ENCODE measurements at places on chromosomes 7 and 10. TPM values are rescaled to one million over a fixed set of nuclear protein-coding genes. Genes with fewer than 3 reads are reported as not detected.

GRCh38 chr10:96685306-96685705 is 35.0 kb downstream of the PIK3AP1 start:
- H3K27ac ChIP-seq = no peak overlapping the region
- no peak for DNase-seq
- H3K36me3 ChIP-seq = no peaks in the 10 kb centered on the region
- no peak overlapping the region for H3K4me3 ChIP-seq
- no peaks in the 10 kb centered on the region for H3K27me3 ChIP-seq

- no peaks in the 10 kb centered on the region for H3K27me3 ChIP-seq
- H3K36me3 ChIP-seq = no peaks in the 10 kb centered on the region
Measured at GRCh38 chr10:30233186-30233959, 115.7 kb downstream of the MTPAP start.

GRCh38 chr7:157389951-157390730 is 53.3 kb downstream of the DNAJB6 start:
- H3K4me1 ChIP-seq = peaks cover 21% of the 10 kb centered on the region
- peaks cover 42% of the 10 kb centered on the region for H3K36me3 ChIP-seq
- DNase-seq = no peak

PRPS1L1 gene
- not detected for polyA plus RNA-seq

- H3K27me3 ChIP-seq = no peaks in the 10 kb centered on the region
- no peak overlapping the region for H3K27ac ChIP-seq
- peaks cover 5% of the 10 kb centered on the region for H3K36me3 ChIP-seq
- no peak for DNase-seq
Measured at GRCh38 chr10:133401981-133402725, 8.2 kb downstream of the MTG1 start.

DNA sequence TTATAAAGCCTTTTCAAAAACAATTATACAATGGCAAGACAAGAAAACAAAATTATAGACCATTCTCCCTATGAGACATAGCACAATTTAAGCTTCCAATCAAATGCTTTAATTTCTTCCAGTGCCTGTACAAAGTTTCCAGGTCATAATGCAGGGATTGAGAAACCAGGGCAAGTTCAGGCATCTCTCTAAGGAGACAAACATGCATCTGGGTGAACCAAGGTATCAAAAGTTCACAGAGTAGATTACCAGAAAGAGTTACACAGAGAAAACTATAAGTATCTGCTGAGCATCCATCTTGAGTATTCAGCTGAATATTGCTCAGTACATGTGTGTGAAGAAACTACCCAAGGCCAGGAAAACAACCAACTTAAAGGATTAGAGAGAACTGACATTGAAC is 89.1 kb downstream of the COL28A1 start:
- H3K4me3 ChIP-seq = no peak overlapping the region
- H3K36me3 ChIP-seq = no peaks in the 10 kb centered on the region
- no peak for DNase-seq
- H3K27me3 ChIP-seq = no peaks in the 10 kb centered on the region
- H3K27ac ChIP-seq = no peak overlapping the region

DNA sequence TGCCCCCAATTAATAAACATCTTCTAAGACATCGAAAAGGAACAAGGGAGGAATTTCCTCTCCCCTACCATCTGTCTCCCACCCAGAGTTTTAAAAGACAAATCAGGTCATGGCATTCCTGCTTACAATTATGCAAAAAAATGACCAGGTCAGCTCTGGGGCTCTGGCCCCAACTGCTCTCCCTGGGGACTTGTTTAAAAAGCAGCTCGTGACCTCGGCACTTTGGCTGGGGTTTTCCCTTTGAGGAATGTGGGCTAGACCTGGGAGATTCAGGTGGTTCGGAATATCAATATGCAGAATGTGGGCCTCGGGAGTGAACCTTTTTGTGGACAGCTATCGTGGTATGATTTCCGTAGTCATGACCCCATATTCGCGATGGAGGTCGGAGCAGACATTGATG is 648 bp upstream of the RADIL start:
- no peak overlapping the region for H3K4me3 ChIP-seq
- no peaks in the 10 kb centered on the region for H3K36me3 ChIP-seq
- H3K27me3 ChIP-seq = peaks cover 14% of the 10 kb centered on the region
- H3K27ac ChIP-seq = peak overlapping the region; percentile 83

- no peaks in the 10 kb centered on the region for H3K27me3 ChIP-seq
- no peak overlapping the region for H3K4me3 ChIP-seq
- no peaks in the 10 kb centered on the region for H3K4me1 ChIP-seq
Measured at GRCh38 chr7:116652793-116653192, 19.2 kb upstream of the MET start.

DNA sequence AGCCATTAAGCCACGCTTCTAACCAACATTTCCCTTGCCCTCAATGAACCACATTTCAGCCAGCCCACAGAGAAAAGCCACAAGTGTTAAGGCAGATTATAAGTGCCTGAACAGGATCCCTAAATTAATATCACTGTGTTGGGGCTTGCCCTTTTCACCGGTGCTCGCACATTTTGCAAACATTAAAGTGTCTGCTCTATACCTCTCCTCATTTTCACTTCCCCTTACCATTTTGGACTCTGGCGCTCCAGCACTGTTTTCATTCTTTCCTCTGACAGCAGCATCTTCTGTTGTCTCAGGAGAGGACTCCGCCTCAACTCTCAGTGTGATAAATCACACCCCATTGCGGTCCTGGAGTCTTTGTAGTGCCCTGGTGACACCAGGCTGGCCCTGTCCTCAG is 274.2 kb downstream of the BAMBI start:
- no peaks in the 10 kb centered on the region for H3K4me1 ChIP-seq
- no peaks in the 10 kb centered on the region for H3K27me3 ChIP-seq
- H3K4me3 ChIP-seq = no peak overlapping the region
- H3K36me3 ChIP-seq = no peaks in the 10 kb centered on the region
- H3K27ac ChIP-seq = no peak overlapping the region

LRRN3 gene
- 0.31 TPM for polyA plus RNA-seq
